ENCODE measurements at places on chromosomes 13 and 19.

DNA sequence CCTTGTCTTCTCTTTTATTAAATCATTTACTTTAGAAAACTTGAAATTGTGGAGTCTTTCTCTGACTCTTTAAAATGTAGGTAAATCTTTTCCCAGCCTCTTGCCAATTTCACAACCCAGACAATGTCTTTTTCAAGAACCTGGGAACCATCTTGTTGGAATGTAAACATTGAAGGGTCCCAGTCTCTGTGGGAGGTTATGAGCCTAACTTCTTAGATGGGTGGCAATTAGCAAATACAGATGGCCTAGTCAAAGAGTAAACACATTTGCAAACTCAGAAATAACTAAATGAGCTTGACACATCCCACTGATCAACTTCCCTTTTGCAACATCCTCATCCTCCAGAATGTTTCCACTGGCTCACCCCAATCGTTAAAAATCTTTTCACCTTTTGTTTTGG lies 721.0 kb downstream of the PCDH9 start:
- DNase-seq, result no peak

DNA sequence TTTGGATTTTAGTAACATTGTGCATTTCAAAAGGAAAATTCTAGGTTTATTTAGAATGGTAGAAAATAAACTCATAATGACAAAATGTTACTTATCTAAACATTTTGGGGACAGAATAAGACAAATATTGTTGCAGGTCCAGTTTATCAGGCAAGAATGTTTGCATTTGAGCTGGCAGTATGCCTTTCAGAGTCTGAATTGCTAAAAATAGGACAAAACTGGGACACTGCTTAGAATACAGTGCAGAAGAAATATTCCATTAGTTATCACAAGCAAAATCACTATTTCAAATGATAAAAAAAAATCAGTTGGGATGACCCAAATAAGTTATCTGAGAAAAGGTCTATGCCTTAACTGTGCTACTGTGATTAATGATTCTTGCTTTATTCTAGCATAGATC lies 870.3 kb upstream of the MIR17HG start:
- no peak for DNase-seq

- DNase-seq, result no peak
Measured at GRCh38 chr13:77749344-77749880, 51.9 kb downstream of the SLAIN1 start.

DNA sequence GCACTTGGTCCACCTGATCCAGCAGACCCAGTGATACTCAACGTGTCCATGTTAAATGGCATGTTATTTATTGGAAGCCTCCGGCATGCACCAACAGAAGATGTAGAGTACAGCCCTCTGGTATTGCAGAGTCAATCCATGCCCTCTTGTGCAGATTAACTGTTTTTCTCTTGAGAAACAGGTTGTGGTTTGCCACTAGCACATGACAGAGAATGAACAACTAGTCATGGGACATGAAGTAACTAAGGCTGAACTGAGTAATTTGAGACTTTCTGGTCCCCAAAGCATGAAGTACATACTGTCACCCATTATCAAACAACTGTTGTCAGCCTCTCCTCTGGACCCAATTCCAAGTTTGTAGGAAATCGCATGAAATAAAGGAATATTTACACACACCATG lies 3.2 kb downstream of the ZNF562 start:
- no peak for DNase-seq

GRCh38 chr13:34762312-34762711 lies 179.8 kb upstream of the NBEA start:
- DNase-seq, result no peak

DNA sequence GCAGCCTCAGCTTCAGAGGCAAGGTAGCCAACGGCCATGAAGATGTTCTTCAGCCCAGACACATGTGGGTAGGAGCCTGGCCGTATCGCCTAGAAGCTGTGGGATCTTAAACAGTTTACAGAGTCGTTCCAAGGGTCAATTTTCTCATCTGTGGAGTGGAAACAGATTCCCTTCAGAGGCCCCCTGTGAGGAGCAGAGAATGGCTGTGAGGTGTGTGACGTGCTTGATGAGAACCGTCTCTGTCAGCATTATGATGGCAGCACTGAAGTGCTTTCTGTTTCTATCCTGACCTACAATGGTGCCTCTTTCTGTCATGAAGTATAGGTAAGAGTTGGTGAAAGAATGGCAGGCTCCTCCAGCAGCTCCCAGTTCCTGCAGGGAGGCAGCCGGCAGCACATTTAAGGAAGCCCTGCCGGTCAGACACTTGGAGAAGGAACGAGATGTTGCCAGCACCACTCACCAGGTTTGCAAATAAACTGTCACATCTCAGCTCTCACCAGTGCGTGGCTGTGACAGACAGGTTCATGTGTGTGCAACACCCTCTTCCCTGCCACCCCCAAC lies 277.3 kb downstream of the FOXO1 start:
- DNase-seq, result no peak

GRCh38 chr19:12867120-12868099 lies 13.8 kb downstream of the DNASE2 start:
- DNase-seq, result no peak

DNA sequence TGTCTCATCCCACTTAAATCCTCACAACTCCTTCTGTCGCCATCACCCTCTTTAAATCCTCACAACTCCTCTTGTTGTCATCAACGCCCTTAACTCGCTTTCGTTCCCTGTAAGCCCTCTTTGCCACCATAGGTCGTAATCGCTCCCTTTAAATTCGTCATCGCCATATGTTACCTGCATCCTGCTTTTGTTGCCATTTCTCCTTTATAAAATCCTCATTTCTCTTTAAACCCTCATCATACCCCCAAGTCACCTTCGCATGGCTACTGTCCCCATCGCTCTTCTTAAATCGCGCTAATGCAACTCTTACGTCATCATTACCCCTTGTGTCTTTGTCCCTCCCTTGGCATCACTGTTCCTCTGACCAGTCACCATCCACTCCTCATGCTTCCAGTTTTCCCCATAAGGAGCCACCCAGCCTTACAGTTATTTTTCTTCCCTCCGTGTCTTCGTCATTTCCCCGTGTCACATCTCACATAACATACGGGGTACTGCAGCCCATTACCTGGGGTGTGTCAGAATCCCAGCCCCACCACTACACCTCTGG lies 539 bp downstream of the PLD3 start:
- DNase-seq, result no peak

- no peak for DNase-seq
Measured at GRCh38 chr19:33257828-33258227, 32.2 kb upstream of the SLC7A10 start.

DNA sequence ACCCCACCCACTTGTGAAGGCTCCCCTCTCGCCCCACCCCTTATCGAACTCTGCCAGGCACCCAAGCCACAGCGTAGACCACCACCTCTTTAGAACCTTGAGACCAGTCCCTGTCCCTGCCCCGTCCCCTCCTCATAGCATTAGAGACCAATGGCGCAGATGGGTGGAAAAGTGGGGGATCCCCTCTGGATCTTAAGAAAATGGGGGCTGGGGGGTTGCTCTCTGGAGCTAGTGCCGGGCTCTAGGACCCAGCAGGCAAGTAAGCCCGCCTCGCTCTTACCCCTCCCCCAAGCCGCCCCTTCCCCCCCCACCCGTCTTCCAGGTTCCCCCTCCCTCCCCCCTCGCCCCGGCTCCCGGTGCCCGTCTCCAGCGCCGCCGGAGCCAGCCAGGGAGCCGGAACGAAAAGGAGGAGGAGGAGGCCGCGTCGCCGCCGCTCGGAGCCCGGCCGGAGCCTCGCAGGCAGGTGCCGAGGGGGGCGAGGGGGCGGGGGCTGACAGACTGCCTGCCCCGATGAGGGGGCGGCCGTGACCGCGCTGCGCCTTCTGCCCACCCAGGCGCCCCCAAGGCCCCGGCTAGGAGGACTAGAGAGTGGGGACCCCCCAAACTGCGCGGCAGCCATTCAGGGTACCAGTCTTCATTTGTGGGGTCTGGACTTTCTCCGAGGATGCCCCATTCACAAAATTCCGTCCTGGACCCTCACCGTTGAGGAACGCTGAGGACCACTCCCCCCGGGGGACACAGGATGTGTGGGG lies at the start of gene SPRED3:
Gene SPRED3 (plus strand): TSS at position 349 of the 752 bp plus-strand sequence. CDS start 1,606 bp downstream, outside the sequence.
- no peak for DNase-seq

- DNase-seq, result peak; percentile 92
Measured at GRCh38 chr19:51593969-51594773, 23.1 kb downstream of the ZNF175 start.

- DNase-seq, result no peak
Measured at GRCh38 chr19:43485951-43486350, 18.6 kb downstream of the PHLDB3 start.

- DNase-seq, result no peak
Measured at GRCh38 chr13:80921541-80921940, 580.6 kb upstream of the SPRY2 start.

DNA sequence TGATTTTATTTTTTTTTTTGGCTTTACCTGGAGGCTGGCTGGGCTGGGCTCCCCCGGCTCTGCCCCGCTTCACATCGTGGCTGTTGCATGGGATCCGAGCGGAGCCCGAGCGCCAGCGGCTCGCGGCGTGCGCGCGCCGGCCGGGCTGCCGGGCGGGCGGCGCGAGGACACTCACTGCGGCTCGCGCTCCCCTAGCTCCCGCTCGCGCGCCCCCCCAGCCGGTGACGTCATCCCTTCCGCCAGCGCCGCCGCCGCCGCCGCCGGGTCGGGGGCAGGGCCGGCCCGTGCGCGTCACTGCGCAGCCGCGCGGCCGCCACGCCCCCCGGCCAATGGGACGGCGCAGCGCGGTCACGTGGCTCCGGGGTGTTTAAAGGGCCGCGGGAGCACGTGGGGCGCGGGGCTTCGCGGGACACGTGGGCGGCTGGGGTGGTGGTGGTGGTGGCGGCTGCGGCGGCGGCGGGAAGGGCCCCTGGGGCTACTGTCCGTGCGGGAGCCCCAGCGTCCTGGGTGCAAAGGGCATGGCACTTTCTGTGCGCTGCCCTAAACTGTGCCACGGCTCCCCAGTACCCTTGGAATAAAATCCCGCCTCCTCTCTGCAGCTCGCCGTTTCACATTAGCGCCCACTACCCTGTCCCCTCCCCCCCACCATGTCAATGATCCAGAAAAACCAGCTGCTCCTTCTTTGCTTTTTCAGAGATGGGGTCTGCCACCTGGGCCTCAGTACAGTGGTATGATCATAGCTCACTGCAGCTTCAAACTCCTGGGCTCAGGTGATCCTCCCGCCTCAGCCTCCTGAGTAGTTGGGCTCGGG lies at the start of gene PTPRS:
Gene PTPRS (minus strand): TSS at position 176 of the 811 bp plus-strand sequence. CDS start 54,672 bp downstream, outside the sequence.
- DNase-seq, result peak; percentile 57

DNA sequence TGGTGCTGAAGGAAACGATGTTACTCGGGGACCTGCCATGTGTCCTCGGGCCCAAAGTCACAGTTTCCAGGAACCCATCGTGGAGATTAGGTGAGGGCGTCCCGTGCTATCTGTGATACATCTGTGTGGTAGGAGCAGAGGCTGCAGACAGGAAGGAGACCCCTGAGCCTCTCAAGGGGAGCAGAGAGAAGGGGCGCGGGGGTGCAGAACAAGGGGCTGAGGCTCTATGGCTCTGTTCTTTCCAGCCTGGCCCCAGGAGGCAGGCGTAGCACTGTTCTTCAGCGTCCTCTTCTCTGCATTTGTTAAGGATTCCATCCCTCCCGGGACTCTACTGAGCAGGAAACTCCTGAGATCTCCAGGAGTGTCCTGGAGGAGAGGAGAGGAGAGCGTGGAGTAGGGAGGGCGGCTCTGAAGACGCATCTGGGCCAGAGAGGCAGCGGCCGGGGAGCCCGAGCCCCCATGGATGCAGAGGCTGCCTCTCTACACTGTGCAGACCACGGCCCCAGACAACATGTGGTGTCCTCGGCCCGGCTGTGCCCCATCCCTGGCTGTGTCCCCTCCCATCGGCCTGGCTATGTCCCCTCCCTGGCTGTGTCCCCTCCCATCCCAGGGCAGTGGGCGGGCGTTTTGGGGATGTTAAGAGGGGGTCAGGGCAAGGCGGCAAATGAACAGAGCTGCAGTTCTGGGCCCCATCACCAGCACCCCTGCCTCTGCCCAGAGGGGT lies 118.0 kb downstream of the ATP11A start:
- DNase-seq, result no peak

GRCh38 chr19:29785955-29786589 lies 25.7 kb upstream of the CCNE1 start:
- no peak for DNase-seq

DNA sequence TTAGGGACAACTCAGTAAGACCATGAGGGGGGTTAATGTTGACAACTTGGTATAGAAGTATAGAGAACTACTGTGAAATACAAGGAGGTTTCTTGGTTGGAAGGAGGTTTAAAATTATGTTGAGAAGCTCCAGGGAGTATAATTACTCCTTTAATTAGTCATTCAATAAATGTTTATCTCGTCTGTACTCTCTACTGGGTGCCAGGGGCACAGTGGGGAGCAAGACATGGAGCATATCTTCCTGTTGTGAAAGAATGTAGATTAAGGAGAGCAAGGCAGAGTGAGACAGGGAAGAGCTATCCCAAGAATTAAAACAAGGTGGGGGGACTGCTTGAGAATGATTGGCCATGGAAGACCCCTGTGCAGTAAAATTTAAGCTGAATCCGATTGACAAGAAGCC lies 33.7 kb upstream of the TDRD3 start:
- DNase-seq, result no peak

GRCh38 chr19:23787106-23787505 lies 28.4 kb upstream of the ZNF681 start:
- DNase-seq, result no peak

GRCh38 chr19:5125797-5126497 lies 157.0 kb downstream of the KDM4B start:
- no peak for DNase-seq

DNA sequence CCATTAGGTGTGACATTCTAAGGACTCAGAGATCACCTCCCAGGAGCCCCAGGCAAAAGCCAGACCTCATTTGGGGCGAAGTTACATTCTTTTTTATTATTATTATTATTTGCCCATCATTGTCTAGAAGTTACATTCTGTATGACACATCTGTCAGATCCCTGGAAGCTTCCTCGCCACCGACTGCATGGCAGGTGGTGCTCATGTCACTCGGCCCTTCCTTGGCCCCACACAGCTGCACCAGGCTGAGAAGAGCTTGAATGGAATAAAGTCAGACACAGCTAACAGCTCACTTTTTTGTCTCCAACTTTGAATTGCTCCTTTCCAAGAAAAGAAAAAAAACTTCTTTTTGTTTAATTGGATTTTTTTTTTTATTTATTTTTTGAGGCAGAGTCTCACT lies 41.4 kb upstream of the LDLR start:
- DNase-seq, result no peak

GRCh38 chr19:42529248-42529764 lies 1.0 kb upstream of the CEACAM1 start:
- peak; percentile 38 for DNase-seq

DNA sequence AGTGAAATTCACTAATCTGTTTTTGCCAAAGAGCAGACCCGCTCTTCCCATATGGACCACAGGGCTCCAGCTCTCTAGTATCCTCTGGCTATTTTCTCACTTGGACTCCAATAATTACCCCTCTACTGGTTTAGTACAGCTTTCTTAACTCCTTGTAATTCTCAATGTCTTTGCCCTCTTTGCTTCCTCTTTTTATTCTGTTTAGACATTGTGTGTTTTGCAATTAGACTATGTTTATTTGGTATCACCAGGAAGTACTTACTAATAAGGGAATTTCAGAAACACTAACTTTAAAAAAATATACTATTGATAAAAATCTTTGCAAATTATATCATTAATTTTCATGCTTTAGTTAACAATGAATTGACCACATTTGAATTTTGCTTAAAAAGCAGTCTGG lies 111.6 kb upstream of the OBI1 start:
- no peak for DNase-seq

- no peak for DNase-seq
Measured at GRCh38 chr13:39779337-39780265, 124.1 kb downstream of the COG6 start.

GRCh38 chr19:58059003-58059670 lies at the start of gene ZNF135:
TSS of gene ZNF135 (plus strand) at chr19:58059282. CDS start at chr19:58060003, 721 bp downstream.
- DNase-seq, result peak; percentile 59
